ENCODE measurements at places on chromosomes 12 and 14. TPM values are rescaled to one million over a fixed set of nuclear protein-coding genes. Genes with fewer than 3 reads are reported as not detected.

Gene INHBC
- polyA plus RNA-seq: 0.03 TPM

Gene KCNH5
- polyA plus RNA-seq: 0.01 TPM

Gene XPOT
- polyA plus RNA-seq: 30.9 TPM

Gene SLC17A8
- 0.22 TPM for polyA plus RNA-seq

Gene AKAP3
- polyA plus RNA-seq: 0.45 TPM

Gene HVCN1
- 2.5 TPM for polyA plus RNA-seq

GRCh38 chr12:108112832-108113556 is 16.1 kb upstream of the WSCD2 start:
- H3K27ac ChIP-seq: no peak overlapping the region
- no peak overlapping the region for H3K4me3 ChIP-seq
- no peaks in the 10 kb centered on the region for H3K27me3 ChIP-seq
- H3K4me1 ChIP-seq: no peaks in the 10 kb centered on the region
- no peaks in the 10 kb centered on the region for H3K36me3 ChIP-seq

- no peaks in the 10 kb centered on the region for H3K4me1 ChIP-seq
- no peaks in the 10 kb centered on the region for H3K36me3 ChIP-seq
- no peak for DNase-seq
- H3K27me3 ChIP-seq: no peaks in the 10 kb centered on the region
- no peak overlapping the region for H3K4me3 ChIP-seq
These were observed 42.9 kb downstream of the ELK3 start for GRCh38 chr12:96237035-96237434.

GRCh38 chr12:71958056-71958455 is 19.4 kb downstream of the TPH2 start:
- no peaks in the 10 kb centered on the region for H3K4me1 ChIP-seq
- DNase-seq: no peak
- H3K4me3 ChIP-seq: no peak overlapping the region
- no peaks in the 10 kb centered on the region for H3K36me3 ChIP-seq
- no peak overlapping the region for H3K27ac ChIP-seq

- no peak overlapping the region for H3K27ac ChIP-seq
- H3K27me3 ChIP-seq: no peaks in the 10 kb centered on the region
- no peaks in the 10 kb centered on the region for H3K36me3 ChIP-seq
These were observed 1218.7 kb downstream of the VRK1 start for GRCh38 chr14:98015921-98016320.

- no peak overlapping the region for H3K4me3 ChIP-seq
- H3K4me1 ChIP-seq: no peaks in the 10 kb centered on the region
- H3K36me3 ChIP-seq: peaks cover 4% of the 10 kb centered on the region
- H3K27me3 ChIP-seq: no peaks in the 10 kb centered on the region
These were observed 53.4 kb downstream of the PLBD1 start for GRCh38 chr12:14514154-14514842.

- no peaks in the 10 kb centered on the region for H3K27me3 ChIP-seq
- no peak for DNase-seq
- H3K4me3 ChIP-seq: no peak overlapping the region
These were observed 12.3 kb downstream of the CCDC88C start for GRCh38 chr14:91405241-91405721.

DNA sequence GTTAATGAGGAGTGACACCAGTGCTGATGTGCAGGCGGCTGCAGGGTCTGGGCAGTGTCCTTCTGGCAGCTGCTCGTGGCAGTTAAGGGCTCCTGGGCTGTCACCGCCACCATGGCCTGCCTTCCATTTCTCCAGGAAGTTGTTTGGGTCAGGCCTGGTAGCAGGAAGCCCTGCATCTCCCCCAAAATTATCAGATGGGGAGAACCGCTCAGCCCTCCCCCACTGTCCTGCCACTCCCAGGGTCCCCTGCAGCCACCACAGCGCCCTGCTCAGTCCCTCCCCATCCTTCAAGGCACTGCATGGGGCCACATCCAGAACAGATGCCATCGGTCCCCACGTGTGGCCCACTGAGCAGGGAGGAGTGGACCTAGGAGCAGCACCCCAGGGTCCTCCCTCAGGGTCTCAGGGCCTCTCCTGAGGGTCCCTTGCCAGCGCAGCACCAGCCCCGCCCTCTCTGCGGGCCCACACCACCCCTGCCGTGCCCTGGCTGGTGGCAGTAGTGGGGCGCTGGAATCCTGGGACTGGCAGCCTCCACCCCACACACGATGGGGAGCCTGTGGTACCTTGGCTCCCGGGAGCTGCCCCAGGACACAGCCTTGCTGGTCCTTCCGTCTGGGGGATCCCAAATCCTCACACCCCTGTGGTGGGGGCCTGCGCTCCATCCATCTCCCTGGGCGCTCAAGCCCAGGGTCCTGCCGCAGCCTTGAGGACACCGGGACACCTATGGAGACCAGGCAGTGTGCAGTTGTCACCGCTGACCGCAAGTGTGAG is 10.3 kb upstream of the AMN start:
- H3K27me3 ChIP-seq: no peaks in the 10 kb centered on the region
- DNase-seq: no peak
- H3K4me3 ChIP-seq: no peak overlapping the region
- H3K36me3 ChIP-seq: no peaks in the 10 kb centered on the region
- H3K27ac ChIP-seq: no peak overlapping the region

All from small intestine (tissue), 16 donors.